GOT3 (cell line): ENCODE measurements at places on chromosomes 7 and 10.

GRCh38 chr10:113751181-113751732 lies at the start of gene PLEKHS1:
Gene PLEKHS1 (plus strand): TSS chr10:113751682. CDS start chr10:113755278, 3,596 bp downstream.
- no peak for DNase-seq

GRCh38 chr7:93402944-93403343 lies 170.8 kb downstream of the VPS50 start:
- no peak for DNase-seq

GRCh38 chr10:69088801-69089501 lies 1.0 kb downstream of the SRGN start:
- DNase-seq, result no peak

- no peak for DNase-seq
Measured at GRCh38 chr10:5387169-5387568, 17.5 kb downstream of the TUBAL3 start.

- DNase-seq, result no peak
Measured at GRCh38 chr10:117553815-117554172, 11.2 kb downstream of the EMX2 start.

- no peak for DNase-seq
Measured at GRCh38 chr10:61845950-61846268, 55.6 kb upstream of the ARID5B start.

DNA sequence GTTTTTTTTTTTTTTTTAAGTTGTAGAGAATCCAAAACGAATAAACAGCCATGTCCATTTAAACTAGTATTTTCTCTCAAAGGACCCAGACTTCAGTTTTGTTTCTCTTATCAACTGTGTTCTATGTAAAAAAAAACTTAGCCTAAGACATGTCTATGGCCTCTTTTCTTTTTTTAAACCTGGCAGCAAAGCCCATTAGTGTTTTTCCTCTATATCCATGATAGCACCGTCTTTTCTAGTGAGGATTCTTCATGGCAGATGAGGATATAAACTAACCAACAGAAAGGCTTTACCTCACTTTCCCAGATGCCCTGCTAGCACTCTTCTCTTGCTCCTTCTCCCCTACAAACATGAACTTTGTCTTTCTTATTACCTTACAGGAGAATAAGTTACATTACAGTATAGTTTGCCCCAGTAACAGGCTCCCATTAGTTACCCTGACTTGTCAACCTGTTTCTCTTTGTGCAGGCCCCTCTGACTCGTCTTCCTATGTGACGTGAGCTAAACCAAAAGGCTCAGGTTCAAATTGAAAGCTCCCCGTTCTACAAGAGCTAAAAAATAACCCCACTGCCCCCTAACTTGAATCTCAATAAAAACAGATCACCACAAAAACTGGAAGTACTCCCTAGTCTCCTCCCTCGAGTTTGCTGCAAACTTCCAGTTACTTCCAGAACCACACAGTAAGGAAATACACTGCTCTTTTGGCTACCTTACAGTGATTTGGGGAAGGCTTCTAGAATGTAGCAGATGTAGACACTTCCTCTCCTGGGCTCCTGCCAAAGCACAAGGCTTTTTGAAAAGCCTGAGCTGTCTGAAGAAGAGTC lies 20.1 kb downstream of the P4HA1 start:
- DNase-seq, result no peak

DNA sequence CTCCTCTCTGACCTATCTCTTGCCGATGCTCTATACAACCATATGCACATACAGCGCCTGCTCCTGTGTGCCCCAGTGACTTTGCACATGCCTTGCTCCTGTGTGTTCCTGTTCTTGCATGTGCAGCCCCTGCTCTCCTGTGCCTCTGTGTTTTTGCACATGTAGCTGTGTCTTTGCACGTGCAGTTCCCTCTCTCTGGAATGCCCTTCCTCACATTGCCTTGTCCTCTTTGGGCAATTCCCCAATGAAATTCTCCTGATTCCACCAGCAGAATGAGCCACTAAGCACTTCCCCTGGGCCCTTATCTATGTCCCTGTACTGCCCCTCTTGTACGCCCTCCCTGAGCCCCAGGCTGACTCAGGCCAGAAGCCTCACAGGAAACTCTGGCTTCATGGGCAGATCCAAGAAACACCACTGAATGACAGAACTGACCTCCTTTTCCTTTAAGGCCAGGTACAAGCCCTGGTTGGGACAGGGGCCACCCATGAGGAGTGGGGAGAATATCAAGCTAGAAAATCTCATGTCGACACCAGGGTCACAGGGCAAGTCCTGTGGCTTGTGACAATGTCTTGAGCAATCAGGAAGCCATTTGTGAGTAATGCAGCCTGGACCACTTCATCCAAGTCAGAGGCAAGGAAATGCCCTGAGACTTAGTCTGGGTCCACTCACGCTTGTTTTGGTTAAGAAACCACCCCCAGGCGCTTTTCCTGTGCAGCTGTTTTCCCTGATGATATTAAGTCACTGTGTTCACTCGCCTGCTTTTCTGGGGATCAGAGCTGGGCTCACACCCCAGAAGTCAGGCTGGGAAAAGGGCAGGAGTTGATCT lies 1.9 kb upstream of the ARHGAP22 start:
- peak; percentile 54 for DNase-seq

DNA sequence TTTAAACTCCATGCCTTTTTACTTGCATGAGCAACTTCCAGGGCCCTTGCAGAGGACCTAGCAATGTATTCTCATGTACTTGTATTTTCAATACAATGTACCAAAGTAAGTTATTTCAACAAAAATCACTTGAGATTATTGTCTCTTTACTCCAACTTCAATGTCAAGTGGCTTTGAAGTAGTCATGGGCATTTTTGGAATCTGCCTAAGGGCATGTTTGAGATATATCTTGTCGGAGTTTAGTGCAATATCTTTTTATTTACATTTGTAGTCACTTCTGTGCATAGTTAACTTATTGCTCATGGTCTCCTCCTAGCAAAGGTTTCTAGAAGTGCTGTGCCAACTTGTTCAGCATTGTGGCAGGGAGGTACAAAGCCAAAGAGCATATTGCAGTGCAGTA lies 508.7 kb upstream of the SEMA3D start:
- DNase-seq, result no peak

GRCh38 chr10:121710207-121710606 lies 112.0 kb upstream of the FGFR2 start:
- DNase-seq, result no peak

- DNase-seq, result no peak
Measured at GRCh38 chr7:73870041-73870492, 9.1 kb downstream of the TMEM270 start.

DNA sequence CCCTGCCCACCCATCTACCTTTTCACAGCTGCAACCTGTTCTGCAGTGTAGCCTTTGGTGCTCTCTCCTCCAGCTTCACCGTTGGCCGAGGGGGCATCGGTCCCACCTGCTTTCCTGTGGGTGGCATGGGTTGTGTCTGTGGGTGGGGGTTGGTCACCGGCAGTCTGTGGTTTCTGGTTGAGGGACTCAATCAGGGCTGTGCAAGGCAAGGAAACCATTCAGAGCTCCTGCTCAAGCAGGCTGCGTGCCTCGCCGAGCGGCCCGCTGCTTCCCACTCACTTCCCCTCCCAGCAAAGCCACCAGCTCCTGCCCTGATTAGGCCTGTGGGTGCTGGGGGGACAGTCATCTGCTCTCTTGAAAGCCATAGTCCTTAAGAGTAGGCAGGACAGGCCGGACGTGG lies 9.8 kb downstream of the DNAJB12 start:
- no peak for DNase-seq

DNA sequence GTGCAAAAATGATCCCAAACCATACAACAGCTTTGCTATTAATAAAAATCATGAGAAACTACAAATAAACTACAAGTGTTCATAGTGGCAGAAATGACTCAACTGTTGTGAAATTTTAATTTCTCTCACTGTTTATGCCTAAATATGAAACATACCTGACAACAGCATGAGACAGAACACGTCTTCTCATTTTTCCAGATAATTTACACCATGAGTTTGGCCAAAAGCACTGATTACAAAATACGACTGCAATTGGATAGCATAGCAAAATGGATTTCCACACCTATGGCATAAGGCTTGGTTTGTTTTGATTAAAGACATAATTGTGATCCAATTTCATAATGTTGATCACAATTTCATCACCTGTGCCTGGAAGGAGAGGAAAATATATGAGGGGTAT lies 608.6 kb downstream of the GATA3 start:
- no peak for DNase-seq

- no peak for DNase-seq
Measured at GRCh38 chr10:86547296-86547695, 25.7 kb upstream of the WAPL start.

DNA sequence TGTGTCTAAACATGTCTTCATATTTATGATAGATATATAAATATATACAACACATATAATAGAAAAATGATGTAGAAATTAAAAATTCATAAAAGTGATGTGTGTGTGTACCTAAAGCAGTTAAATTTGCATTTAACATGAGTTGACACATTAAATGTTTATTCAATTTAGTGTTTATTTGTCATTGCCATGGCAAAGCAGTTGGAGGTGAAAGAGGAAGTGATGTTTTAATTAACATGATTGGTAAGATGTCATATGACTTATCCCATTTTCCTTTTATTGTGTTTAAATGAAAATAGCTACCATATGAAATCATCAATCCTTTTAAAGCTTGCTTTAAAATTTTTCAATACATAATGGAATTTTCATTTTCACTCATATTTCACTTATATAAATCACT lies 452.6 kb downstream of the SUGCT start:
- DNase-seq, result no peak

DNA sequence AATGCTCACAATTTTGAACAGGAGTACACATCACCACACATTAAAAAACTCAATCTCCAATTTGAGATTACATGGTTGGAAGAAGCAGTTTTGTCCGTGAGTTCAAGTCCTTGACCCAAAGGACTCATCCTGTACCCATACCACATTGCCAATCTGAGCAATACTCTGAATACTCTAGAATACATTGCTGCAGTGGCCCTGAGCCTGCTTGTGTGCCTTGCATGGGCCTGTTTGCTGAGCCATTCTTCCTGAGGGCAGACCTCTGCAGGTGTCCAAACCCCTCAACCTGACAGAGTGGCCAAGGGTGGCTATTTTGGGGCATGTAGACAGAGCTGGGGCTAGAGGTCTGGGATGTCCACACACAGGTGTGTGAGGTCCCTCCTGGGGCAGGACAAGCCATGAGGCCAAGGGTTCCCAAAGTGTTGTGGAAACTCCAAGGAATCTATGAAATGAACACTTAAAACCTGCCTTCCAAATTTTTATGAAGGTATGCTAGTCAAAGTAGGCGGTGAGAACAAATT lies 15.5 kb downstream of the AGMO start:
- no peak for DNase-seq

- no peak for DNase-seq
Measured at GRCh38 chr10:11475831-11476434, 135.5 kb downstream of the USP6NL start.

- no peak for DNase-seq
Measured at GRCh38 chr10:121081306-121081705, 230.1 kb downstream of the WDR11 start.

GRCh38 chr7:117284692-117285091 lies 38.2 kb downstream of the WNT2 start:
- no peak for DNase-seq

- DNase-seq, result no peak
Measured at GRCh38 chr10:28180654-28181053, 122.2 kb downstream of the MPP7 start.

GRCh38 chr7:1679966-1680730 lies 10.1 kb downstream of the ELFN1 start:
- no peak for DNase-seq

DNA sequence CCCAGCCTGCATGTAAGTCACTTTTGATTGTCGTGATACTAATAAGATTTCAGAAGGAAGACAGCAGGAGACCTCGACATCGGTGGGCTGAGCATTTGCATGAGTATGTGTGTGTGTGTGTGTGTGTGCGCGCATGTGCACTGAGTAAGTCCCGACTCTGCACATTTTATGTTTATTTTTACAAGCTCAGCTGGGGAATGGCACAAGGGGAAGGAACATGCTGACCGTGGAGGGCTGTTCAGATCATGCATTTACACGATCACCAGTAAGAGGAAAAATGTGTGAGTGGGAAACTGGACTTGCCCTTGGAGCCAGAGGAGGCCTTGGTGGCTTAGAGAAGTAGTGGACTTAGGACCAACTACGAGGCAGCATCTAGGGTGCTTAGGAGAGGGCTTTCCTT lies 41.3 kb downstream of the IL2RA start:
- DNase-seq, result no peak

GRCh38 chr7:114334989-114335388 lies 79.6 kb upstream of the FOXP2 start:
- DNase-seq, result no peak

DNA sequence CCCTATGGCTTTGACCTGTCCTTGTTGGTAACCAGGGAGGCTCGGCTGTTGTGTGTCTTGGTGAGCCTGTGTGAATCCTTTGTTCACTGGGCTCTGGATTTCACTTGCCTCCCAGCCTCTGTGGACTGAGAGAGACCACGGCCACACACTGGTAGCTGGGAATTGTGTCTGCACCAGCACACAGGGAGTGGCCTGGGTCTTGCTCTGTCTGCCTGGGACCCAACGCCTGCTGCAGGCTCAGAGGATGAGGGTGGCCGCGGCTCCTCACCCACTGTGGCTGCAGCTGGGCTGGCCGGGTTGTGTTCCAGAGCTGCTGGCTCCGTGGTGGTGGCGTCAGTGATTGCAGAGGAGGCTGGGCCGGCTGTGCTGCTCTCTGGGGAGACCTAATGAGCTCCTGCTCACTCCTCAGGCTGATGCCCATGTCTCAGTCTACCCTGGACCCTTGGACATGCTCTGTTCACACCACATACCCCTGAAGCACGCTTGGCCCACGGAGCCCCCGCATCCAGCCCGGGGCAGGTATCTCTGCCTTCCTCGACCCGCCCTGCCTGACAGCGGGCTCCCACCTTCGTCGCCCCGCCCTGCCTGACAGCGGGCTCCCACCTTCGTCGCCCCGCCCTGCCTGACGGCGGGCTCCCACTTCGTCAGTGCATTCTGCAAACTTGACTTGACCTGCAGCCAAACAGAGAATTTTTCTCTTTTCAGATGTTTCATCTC lies 328.5 kb downstream of the ADARB2 start:
- DNase-seq, result no peak

- DNase-seq, result no peak
Measured at GRCh38 chr7:28509251-28510025, 97.1 kb downstream of the CREB5 start.

DNA sequence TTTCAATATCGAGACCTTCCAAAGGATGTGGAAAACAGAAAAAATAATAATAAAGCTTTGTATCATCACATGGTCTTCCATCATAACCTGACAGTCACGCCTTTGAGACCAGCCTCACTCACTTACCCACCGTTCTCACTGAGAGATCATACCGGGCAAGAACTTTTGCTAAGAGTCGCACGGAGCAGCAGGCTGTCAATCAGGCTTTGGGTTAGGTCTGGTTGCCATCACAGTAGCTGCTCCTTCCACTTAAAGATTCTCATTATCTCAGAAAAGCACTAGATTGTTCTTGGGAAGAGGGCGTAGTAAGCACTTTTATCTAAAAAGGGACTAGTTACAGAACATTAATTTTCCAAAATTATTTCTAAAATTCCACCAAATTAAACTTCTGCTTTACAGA lies 2.0 kb downstream of the RELN start:
- DNase-seq, result no peak

- no peak for DNase-seq
Measured at GRCh38 chr10:12156367-12157123, 27.1 kb downstream of the SEC61A2 start.

- DNase-seq, result no peak
Measured at GRCh38 chr7:4137552-4137951, 544.5 kb upstream of the FOXK1 start.
